ENCODE measurements at places on chromosomes 13 and 19. TPM values are rescaled to one million over a fixed set of nuclear protein-coding genes. Genes with fewer than 3 reads are reported as not detected.
A peak's percentile ranks its signal among the peaks of the same experiment; 100 is the strongest.

DNA sequence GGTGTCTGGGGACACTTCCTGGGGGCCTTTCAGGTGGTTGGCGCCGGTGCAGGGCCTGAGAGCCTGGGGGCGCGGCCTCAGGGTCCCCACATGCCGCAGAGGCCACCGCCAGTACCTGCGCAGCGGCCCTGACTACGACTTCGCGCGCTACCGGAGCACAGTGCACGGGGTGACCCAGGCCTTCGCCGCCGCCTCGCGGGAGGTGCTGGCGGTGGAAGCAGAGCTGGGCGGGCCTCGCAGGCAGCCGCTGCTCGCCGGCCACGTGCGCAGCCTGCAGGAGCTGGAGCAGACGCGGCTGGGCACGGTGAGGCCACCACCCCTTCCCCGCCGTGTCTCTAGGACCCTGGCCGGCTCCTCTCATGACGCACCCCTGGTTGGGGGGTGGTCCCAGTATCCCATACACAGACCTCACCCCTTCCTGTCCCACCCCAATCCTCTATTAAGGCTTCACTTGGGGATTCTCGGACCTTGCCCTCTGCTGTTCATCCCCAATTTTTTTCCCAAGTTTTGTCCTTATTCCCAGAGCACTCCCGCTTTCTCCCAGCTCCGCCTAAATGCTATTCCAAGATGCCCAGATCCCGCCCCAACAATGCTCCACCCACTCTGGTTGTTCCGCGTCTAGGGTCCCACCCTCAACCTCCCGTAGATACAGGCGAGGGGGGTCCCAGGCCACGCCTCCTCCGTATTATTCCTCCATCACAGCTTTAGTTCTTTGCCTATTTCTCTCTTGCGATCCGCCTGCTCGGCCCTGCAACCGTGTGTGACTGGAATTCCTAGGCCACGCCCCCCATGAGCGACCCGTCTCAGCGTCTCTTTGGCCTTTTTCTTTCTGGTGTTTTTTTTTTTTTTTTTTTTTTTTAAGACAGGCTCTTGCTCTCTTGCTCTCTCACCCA lies 1.0 kb downstream of the REX1BD start:
- H3K4me1 ChIP-seq, result peaks cover 17% of the 10 kb centered on the region
- H3K4me3 ChIP-seq, result peak overlapping the region; percentile 79
- peaks cover 8% of the 10 kb centered on the region for H3K36me3 ChIP-seq
- no peaks in the 10 kb centered on the region for H3K27me3 ChIP-seq

DNA sequence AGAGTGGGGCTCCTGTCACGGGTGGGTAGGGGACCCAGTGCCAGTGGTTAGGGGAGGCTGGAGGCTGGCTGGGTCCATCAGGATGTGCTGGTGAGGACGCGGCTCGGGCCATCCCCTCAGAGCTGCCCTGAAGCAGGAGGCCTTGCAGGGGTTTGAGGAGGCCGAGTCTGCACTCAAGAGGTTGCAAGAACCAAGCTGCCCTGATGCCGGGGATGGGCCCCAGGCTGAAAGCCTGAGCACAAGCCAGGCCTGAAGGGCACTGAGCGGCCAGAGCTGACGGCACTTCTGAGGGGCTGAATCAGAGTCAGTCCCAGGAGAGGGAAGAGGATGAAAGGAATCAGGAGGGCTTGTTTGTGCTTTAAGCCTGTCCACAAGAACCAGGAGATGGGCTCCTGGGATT lies 92.9 kb downstream of the RGCC start:
- H3K27me3 ChIP-seq, result no peaks in the 10 kb centered on the region
- DNase-seq, result no peak
- no peak overlapping the region for H3K4me3 ChIP-seq
- H3K36me3 ChIP-seq, result no peaks in the 10 kb centered on the region
- no peak overlapping the region for H3K27ac ChIP-seq
- peaks cover 21% of the 10 kb centered on the region for H3K4me1 ChIP-seq

- no peak overlapping the region for H3K27ac ChIP-seq
- no peak overlapping the region for H3K4me3 ChIP-seq
- no peaks in the 10 kb centered on the region for H3K27me3 ChIP-seq
- DNase-seq, result no peak
- no peaks in the 10 kb centered on the region for H3K4me1 ChIP-seq
These were observed 49.2 kb downstream of the TMEM255B start for GRCh38 chr13:113808058-113808834.

GRCh38 chr19:6417713-6418561 lies 6.7 kb downstream of the KHSRP start:
- no peak for DNase-seq
- no peak overlapping the region for H3K4me3 ChIP-seq
- no peaks in the 10 kb centered on the region for H3K27me3 ChIP-seq
- peaks cover 71% of the 10 kb centered on the region for H3K4me1 ChIP-seq
- peaks cover 84% of the 10 kb centered on the region for H3K36me3 ChIP-seq
- H3K27ac ChIP-seq, result no peak overlapping the region

NKG7 gene
- total RNA-seq, result not detected

NR2F6 gene
- total RNA-seq, result 30.0 TPM

DNA sequence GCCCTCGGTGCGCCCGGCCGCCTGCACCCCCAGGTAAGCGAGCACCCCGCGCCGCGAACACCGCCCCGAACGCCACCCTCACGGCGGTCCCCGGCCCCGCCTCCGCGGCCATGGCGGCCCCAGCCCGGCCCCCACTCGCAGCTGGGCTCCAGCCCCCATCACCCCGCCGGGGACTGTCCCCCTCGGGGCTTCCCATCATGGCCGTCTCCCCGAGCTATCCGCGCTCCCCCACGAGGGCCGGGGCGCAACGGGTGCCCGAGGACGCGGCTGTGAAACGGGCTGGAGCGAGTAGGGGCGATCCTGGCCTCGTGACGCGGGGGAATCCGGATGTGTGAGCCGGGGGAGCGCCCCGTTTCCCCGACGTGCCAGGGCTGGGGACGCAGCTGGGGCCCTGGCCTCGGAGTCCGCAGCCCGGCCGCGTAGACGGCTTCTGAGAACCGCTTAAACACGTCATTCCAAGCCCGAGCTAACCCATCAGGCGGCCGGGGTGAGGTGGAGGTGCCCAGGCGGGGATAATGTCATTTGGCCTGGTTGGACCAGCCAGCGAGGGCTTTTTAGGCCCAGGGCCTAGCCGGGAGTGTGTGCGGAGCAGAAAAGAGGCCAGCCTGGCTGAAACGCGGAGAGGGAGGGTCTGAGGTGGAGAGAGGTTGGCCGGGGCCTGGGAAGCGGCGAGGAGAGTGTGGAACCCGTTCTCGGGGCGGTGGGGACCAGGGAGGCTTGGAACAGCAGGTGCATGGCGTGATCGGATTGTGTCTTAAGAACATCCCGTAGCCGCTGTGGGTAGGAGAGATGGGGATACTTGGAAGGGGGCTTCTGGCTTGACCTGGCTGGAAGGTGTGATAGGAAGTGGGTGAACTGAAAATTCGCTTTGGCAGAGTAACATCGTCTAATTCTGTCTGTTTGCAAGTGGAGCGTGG lies 550 bp downstream of the CERS4 start:
- no peaks in the 10 kb centered on the region for H3K27me3 ChIP-seq
- DNase-seq, result no peak
- peaks cover 10% of the 10 kb centered on the region for H3K4me1 ChIP-seq
- H3K36me3 ChIP-seq, result no peaks in the 10 kb centered on the region
- H3K4me3 ChIP-seq, result peak overlapping the region; percentile 86
- peak overlapping the region; percentile 91 for H3K27ac ChIP-seq

DNA sequence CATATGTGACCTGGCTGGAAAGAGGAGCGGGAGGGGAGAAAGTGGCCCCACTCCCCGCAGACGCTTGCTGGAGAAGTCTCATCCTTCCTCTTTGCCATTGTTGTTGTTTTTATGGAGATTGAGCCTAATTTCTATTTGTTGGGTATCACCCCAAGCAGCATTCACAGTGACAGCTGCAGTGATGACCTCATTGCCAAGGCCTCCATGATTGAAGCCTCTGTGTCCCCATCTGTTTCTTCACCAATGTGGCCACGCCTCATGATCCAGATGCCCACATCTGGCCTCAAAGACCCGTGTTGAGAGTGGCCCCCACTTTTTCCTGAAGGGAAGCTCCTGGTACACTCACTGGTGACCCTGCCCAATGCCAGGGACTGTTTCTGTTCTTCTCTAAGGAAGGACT lies 154.2 kb downstream of the SLC7A1 start:
- H3K36me3 ChIP-seq, result no peaks in the 10 kb centered on the region
- DNase-seq, result no peak
- H3K4me1 ChIP-seq, result no peaks in the 10 kb centered on the region
- H3K27ac ChIP-seq, result no peak overlapping the region
- H3K27me3 ChIP-seq, result no peaks in the 10 kb centered on the region

PBX4 gene
- 3.7 TPM for total RNA-seq

GRCh38 chr19:10918359-10918758 lies 10.1 kb downstream of the YIPF2 start:
- no peak overlapping the region for H3K27ac ChIP-seq
- DNase-seq, result no peak
- peaks cover 94% of the 10 kb centered on the region for H3K36me3 ChIP-seq
- peaks cover 6% of the 10 kb centered on the region for H3K4me1 ChIP-seq

UHRF1 gene
- total RNA-seq, result 3.1 TPM

- peak overlapping the region; percentile 99 for H3K27ac ChIP-seq
- H3K27me3 ChIP-seq, result no peaks in the 10 kb centered on the region
- peaks cover 29% of the 10 kb centered on the region for H3K36me3 ChIP-seq
These were observed 10.5 kb downstream of the PEAK3 start for GRCh38 chr19:2271234-2272103.

- H3K36me3 ChIP-seq, result no peaks in the 10 kb centered on the region
- DNase-seq, result no peak
- no peaks in the 10 kb centered on the region for H3K4me1 ChIP-seq
- H3K4me3 ChIP-seq, result no peak overlapping the region
- no peak overlapping the region for H3K27ac ChIP-seq
- no peaks in the 10 kb centered on the region for H3K27me3 ChIP-seq
These were observed 64.2 kb upstream of the ZNF599 start for GRCh38 chr19:34837262-34837661.

GRCh38 chr13:101140936-101141335 lies 275.4 kb downstream of the NALCN start:
- no peaks in the 10 kb centered on the region for H3K36me3 ChIP-seq
- no peaks in the 10 kb centered on the region for H3K4me1 ChIP-seq
- no peak for DNase-seq
- H3K27ac ChIP-seq, result no peak overlapping the region

CACNG6 gene
- total RNA-seq, result not detected

GPR4 gene
- 12.8 TPM for total RNA-seq

DNA sequence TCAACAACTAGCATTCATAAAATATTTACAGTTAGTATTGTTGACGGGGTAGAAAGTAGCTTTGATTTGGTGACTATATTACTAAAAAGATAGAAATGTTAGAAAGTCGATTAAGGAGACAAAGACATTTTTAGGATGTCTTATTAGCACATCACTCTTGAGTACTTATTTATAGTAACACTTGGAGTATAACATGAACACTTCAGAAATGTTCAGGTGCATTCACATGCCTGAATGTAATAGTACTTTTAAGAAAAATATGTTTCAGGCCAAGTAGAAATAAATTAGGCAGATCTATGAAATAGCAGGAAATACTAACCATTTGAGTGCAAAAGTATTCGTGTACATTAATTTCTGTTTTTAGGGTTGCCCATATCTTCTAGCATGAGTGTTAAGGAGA lies 70.4 kb downstream of the CDK8 start:
- H3K27ac ChIP-seq, result no peak overlapping the region
- H3K36me3 ChIP-seq, result no peaks in the 10 kb centered on the region
- no peak for DNase-seq

IGLON5 gene
- not detected for total RNA-seq

All from tibial nerve (tissue), 4 donors.